Tibial artery (tissue), 4 donors: ENCODE measurements at places on chromosomes 12 and 14.

- no peak for DNase-seq
Observed at GRCh38 chr14:37088356-37089215, 83.8 kb downstream of the SLC25A21 start.

- DNase-seq: no peak
Observed at GRCh38 chr12:7557227-7557626, 53.6 kb upstream of the CD163 start.

- no peak for DNase-seq
Observed at GRCh38 chr14:65854215-65854614, 441.7 kb downstream of the FUT8 start.

GRCh38 chr14:45083617-45083975 is 320 bp upstream of the PRPF39 start:
- DNase-seq: no peak

- DNase-seq: peak; percentile 48
Observed at GRCh38 chr12:10186299-10186698, 7.5 kb downstream of the TMEM52B start.

- no peak for DNase-seq
Observed at GRCh38 chr12:132556801-132557200, 53.6 kb downstream of the LRCOL1 start.

- DNase-seq: no peak
Observed at GRCh38 chr12:64510667-64511066, 58.7 kb downstream of the TBK1 start.

DNA sequence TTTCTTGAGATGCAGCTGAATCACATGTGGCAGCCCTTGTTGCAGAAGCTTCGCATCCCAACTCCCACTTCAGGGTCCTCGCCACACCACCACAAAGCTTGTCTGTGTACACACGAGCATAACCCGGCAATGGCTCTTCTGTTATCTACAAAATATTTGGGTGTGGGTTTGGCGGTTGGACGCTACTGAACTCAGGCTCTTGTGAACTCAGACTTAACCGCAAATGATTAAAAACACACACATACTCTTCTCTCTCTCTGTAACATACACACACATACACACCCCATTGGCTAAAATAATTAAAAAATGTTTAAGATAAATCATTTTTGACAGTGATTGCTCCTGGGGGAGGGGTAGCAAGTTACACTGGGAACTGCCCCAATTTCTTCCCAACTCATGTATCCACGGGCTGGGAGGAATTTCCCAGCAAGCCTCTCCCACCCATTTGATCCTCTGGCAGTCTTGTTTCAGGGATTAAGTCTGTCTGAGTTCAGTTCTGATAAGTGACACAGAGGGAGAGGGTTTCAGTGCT is 63.7 kb upstream of the MANSC4 start:
- no peak for DNase-seq

- DNase-seq: no peak
Observed at GRCh38 chr14:33375786-33376185, 437.1 kb downstream of the NPAS3 start.

DNA sequence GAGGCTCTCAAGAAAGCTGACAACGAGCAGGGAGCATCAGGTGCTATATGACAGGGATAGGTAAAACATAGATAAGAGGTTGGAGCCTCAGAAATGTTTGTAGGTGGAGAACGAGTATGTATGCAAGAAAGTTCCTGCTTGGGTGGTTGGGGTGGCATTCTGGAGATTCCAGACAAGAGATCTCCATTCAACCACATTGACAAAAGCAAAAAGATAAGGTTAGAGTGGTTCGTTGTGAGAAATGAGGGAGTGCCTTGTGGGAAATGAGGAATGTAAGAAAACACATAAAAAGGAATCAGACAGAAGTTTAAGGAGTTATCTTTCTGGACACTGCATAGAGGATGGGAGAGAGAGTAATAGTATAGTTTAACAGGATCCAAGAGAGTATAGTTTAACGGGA is 290.3 kb downstream of the DPF3 start:
- DNase-seq: no peak

- no peak for DNase-seq
Observed at GRCh38 chr12:95974358-95974757, 21.8 kb downstream of the HAL start.

GRCh38 chr12:48031135-48031960 is 27.1 kb upstream of the COL2A1 start:
- no peak for DNase-seq

DNA sequence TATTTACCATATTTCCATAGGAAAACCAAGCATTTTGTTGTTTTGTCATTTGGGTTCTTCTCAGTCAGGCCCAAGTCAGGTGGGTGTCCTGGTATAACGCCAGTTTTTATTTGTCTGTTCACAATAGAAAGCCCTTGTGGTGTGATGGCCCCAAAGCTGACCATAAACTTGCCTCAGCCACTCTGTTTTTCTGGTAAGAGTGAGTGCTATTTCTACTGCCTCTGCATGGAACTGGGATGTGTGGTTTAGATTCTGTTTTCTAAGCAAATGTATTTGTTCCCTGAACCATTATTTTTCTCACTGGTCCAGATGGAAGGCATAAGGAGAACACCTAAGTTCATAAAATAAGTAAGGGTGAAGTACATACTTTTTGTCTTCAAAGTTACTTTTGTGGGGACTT is 1.8 kb upstream of the SSPN start:
- no peak for DNase-seq

DNA sequence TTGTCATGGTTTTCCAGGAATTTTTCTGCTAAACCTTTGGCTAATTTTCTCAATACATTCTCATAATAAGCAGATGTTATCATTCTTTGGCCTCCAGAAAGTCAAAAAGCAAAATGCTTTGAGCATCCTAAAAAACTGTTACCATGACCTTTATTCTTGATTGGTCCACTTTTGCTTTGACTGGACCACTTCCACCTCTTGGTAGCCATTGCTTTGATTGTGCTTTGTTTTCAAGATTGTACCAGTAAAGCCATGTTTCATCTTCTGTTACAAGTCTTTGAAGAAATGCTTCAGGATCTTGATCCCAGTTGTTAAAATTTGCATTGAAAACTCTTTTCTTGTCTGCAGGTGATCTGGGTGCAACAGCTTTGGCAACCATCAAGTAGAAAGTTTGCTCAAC is 180.1 kb downstream of the DUSP6 start:
- no peak for DNase-seq

GRCh38 chr12:49033611-49034285 is 15.2 kb upstream of the PRKAG1 start:
- no peak for DNase-seq

DNA sequence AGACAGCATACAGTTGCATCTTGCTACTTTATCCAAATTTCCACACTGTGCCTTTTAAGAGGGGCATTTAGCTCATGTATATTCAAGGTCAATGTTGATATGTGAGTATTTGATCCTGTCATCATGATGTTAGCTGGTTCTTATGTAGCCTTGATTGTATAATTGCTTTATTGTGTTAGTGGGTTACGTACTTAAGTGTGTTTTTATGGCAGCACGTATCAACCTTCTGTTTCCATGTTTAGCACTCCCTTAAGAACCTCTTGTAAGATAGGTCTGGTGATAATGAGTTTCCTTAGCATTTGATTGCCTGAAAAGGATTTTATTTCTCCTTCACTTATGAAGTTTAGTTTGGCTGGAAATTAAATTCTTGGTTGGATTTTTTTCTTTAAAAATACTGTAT is 445.2 kb downstream of the NAV3 start:
- no peak for DNase-seq

- DNase-seq: no peak
Observed at GRCh38 chr14:32375663-32376062, 46.6 kb downstream of the AKAP6 start.

DNA sequence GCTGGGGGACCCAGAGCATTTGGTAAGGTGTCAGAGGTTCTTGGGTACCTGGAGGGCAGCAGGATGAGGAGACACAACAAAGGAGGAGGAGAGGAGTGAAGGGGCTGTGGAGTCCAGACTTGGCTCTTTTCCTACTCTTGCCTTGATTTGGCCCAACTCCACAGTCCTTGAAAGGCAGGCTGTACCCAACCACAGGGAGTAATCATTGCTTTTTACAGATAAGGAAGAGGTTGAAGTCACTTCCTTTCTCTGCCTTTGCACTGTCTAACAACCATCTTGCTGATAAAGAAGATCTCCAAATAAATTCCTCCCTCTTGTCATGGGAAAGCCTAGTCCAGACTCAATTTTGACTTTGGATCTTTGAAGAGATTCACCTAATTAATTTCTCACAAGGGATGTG is 226.8 kb upstream of the HMGA2 start:
- no peak for DNase-seq

- no peak for DNase-seq
Observed at GRCh38 chr14:54617467-54617866, 50.5 kb downstream of the SAMD4A start.

GRCh38 chr14:48323665-48324064 is 648.3 kb upstream of the MDGA2 start:
- DNase-seq: no peak

GRCh38 chr14:65167072-65167645 is 64.8 kb upstream of the MAX start:
- DNase-seq: no peak

- DNase-seq: no peak
Observed at GRCh38 chr12:96858162-96858561, 48.9 kb upstream of the NEDD1 start.

DNA sequence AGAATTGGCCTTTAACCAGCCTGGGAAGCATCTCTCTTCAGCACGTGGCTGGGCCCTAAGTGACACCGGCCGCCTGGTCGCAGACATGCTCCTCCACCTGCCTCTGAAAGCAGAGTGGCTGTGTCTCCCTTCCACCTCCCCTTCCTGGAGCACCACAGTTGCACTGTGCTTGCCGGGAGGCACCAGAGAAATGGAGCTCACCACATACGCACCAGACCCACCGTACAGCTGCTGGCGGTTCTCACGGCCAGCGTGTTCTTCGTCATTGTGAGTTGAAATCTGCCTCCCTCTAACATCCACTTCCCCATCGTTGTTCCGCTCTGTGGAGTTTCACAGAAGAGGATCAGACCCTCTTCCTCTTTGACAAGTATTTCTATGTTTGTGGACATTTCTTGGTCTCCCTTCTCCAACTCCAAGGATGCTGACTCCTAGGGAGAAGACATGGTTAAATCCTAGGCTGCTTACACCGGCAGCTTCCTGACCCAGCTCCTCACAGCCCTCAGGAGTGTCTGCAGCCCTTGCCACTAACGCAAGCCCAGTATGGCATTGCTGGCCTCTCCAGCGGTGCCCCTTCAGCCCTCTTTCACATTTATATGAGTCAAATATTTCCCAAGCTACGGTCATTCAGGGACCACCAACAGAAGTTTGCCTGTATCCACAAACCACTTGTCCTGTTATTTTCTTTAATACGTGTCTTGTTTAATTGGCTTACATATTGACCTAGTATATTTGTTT is 11.5 kb upstream of the KRT5 start:
- DNase-seq: peak; percentile 44

GRCh38 chr12:92987362-92987761 is 58.3 kb upstream of the EEA1 start:
- no peak for DNase-seq

DNA sequence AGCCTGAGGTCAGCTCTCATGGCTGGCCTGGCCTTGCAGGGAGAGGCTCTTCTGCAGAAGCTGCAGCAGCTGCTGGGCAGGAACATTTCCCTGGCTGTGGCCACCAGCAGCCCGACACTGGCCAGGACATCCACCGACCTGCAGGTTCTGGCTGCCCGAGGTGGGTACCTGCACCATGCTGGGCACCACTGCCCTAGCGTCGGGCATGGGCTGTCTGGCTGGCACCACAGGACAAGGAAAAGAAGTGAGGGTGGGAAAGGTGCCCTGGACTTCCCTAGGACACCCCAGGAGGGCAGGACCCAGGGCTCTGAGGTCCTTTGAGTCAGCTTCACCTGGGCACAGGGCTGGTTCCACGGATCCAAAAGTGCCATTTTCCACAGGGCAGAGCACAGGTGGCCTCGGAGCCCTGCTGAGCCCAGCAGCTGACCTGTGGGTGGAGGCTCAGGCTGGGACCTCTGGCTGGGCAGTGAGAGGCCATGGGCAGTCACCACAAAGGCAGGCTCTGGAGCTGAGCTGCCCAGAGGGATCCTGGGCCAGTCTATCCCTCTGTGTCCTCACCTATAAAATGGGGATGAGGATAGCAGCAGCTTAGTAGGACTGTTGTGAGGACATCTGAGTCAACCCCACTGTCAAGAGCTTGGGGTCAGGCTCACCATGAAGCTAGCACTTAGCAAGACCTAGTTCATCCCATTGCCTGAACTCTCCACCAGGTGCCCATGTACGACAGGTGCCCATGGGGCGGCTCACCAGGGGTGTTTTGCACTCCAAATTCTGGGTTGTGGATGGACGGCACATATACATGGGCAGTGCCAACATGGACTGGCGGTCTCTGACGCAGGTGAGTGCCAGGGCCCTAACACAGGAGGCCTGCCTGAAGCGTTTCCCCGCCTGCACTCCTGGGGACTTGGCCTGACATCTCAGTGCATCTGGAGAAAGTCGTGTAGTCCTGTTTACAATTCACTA is 4.9 kb downstream of the PLD4 start:
- no peak for DNase-seq

GRCh38 chr12:133106253-133106652 is 23.8 kb downstream of the ZNF891 start:
- no peak for DNase-seq

GRCh38 chr12:38892087-38892786 is 13.2 kb downstream of the CPNE8 start:
- DNase-seq: no peak

DNA sequence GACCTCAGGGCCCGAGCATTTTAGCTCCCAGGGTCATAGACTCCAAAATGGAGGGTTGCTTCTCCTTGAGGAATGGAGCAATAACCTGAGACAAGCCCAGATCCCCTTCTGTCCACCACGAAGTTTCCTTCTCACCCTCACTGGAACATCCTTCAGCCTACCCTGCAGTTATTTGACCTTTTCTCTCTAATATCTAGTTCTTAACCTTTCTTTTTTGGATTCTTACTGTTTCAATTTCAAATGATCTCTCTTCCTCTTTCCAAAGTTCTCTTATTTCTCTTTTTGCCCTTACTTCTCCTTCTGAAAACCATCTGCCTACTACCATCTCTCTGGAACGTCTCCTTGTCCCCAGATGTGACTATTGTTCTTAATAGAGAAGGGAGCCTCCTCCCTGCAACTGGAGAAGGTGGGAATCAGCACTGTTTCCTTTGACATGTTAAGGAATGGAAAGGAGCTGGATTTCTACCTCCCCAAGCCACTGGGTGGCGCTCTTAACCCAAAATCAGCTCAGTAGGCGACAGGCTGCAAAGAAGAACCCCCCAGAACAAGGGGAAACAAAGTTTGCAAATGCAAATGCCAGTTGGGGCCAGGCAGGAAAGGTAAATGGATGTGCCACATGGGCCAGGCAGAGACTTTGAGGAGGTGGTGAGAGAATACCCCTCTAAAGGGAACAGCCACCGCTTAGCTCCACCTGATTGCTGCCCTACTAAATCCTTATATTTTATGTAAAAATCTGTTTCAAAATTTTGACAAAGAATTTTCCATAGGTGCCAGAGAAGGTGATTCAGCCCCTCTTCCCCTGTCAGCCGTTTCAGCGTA is 22.4 kb upstream of the PDE1B start:
- DNase-seq: no peak

DNA sequence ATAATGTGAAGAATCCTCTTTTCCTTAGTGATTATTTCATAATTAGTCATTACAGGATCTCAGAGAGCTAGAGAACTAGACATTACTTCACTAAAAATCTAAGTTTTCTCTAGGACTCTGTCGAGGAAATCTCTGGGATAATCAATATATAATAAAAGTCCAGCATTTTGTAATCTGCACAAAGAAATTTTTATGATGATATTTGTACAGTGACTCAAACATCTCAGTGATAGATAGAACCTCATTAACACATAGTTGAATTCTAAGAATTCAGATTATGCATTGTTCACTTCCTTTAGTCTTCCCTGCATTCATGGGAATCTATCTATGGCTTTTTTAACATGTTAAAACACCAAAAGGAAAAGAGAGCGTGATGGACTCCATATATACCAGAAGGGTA is 11.0 kb downstream of the ITPR2 start:
- no peak for DNase-seq

- DNase-seq: no peak
Observed at GRCh38 chr12:5556033-5556614, 124.2 kb downstream of the NTF3 start.
